ENCODE measurements at places on chromosomes 11 and 22.
A peak's percentile ranks its signal among the peaks of the same experiment; 100 is the strongest.

DNA sequence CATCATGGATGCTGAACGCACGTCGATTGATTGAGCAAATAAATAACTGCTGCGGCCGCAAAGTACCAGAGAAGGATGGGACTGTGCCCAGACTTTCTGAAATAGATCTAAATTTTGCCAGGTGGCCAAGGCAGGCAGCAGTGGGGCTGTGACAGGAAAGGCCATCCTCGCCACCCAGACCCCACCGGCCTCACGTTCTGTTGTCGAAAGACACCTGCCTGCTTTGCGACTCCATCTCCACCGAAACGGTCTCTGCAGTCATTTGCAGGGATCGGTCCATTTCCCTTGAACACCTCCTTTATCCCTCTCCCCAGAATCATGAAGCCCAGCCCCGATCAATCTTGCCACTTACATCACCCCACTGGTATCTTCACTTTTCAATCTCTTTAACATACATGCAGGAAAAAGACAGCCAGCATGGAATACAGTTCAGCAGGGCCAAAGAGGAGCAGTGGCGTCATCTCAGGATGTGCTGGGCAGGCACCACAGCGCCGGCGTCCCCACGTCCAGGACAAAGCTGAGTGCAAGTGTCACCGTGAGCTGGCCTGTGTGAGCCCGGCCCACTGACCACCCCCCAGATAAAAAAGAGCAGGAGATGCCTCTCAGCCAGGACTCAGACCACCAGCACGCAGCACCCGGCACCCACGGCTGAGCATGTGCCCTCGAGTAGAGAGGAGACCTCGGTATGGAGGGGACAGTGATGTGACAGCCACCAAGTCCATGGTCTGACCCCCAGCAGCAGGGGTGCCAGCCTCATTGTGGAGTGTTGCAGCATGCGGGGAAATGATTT, 610.3 kb downstream of the TBC1D22A start:
- no peak for DNase-seq

DNA sequence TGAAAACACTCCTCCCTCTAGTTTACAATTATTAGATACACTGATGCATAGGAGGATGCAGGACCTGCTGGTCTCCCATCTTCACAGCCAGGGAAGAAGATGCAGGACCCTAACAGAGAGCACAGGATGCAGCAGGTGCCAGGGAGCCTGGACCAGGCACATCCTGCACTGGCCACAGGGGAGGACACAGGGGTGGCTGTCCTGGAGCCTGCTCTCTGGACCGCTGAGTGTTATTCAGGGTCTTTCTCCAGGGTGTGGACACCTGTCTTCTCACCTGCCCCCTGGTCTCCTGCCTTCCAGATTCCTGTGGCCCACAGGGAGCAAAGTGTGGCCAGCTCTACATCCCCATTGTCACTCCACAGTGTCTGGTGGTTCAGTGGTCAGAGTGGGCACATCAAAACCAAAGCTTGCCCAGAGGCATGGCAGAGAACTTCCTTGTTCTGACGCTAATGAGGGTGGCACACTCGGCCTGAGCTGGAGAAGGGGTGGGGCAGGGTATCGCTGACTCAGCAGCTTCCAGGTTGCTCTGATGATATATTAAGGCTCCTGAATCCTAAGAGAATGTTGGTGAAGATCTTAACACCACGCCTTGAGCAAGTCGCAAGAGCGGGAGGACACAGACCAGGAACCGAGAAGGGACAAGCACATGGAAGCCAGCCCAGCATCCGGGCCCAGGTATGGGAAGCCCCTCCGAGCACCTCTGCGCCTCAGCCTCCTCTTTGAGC, at the start of gene APOBEC3A:
APOBEC3A (plus strand) TSS at position 564 of the 725 bp plus-strand sequence; CDS start at position 647, 83 bp downstream.
- DNase-seq = no peak

GRCh38 chr11:1878137-1879031, 13.3 kb downstream of the PRR33 start:
- DNase-seq = no peak

- peak; percentile 90 for DNase-seq
These were observed 21.8 kb upstream of the RRM1 start for GRCh38 chr11:4072668-4073285.
